ENCODE measurements at places on chromosomes 3 and 15.

- DNase-seq: no peak
Measured at GRCh38 chr3:72329354-72329753, 518.9 kb downstream of the SHQ1 start.

DNA sequence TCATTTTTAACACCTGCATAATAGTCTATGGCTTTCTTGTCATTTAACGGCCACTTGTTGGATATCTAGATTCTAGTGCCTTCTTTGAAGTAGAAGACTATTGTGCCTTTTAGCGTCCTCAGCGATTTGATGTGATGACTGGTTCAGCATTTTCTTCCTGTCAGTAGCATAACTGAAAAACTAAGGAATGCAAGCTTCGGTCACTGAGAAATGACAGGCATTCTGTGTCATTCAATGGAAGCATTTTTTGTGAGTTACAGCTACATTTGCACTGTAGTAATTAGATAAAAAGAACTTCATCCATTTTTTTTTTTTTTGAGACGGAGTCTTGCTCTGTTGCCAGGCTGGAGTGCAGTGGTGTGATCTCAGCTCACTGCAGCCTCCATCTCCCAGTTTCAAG is 10.3 kb downstream of the NEK11 start:
- DNase-seq: no peak

DNA sequence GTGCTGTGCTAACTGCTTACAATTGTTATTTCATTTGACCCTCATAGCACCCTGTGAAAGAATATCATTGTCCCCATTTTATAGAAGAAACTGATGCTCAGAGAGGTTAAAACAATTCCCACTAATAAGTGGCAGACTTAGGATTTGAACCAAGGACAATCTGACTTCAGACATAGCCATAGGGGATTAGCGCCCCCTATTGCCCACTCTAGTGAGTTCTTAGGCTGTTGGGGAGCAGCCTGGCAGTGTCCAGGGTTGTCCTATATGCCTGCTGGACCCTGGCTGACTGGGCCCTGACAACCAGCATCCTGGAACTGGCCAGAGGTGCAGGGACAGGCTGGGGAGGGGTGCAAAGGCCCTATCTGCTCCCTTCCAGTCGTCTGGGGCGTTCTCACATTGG is 15.4 kb downstream of the DPH3 start:
- DNase-seq: no peak

DNA sequence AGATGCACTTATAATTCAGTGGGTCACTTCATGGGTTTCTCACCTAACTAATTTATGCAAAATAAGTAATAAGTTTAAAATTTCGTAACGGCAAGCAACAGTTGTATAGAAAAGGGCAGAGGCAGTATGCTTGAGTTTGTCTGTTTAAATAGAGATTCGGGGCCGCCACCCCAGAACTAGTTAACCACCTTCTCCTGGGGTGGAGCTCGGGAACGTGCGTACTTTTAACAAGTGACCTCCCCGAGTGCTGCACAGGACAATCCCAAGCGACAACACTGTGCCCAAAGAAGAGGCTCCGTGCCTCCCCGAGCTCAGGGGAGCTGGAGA is 439 bp downstream of the SSR3 start:
- no peak for DNase-seq

GRCh38 chr15:60391722-60392315 is 6.0 kb downstream of the ANXA2 start:
- no peak for DNase-seq

GRCh38 chr15:33278816-33279612 is 31.8 kb upstream of the RYR3 start:
- DNase-seq: no peak

DNA sequence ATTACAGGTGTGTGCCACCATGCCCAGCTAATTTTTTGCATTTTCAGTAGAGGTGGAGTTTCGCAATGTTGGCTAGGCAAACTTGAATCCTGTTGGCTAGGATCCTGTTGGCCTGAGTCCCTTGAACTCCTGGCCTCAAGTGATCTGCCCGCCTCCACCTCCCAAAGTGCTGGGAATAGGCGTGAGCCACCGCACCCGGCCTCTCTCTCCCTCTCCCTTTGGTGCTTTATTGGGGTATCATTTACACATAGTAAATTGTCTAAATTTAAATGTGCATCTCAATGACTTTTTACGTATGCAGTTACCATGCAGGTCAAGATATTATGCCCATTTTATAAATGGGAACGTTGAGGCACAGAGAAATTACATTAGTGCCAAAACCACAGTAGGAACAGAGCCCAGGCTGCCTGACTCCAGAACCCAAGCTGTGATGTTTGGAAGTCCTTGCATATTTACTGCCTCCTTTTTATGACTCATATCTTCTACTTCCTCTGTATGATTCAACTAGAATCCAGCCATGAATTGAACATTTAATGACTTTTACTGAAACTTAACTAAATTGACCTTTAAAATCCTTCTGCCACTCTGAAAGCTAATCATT is 34.0 kb upstream of the RPP14 start:
- DNase-seq: no peak

DNA sequence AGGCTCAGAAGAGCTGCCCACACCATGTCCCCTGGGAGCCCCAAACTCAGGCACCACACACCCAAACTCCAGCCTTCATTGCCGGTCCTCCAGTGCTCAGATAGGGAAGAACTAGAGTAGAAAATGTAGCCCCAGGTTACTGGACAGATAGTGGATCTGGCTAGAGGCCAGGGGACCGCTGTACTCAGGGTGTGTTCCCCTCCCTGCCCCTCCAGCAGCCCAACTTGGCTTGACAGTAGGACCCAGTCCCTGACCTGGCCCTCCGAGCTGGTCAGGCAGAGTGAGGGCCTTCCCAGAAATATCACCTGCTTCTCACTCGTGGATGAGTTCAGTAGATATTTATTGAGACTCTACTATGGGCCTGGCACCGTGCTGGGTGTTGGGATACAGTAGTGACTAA is 100.0 kb downstream of the CORO2B start:
- DNase-seq: no peak

Measured in stimulated activated CD4-positive, alpha-beta T cell treated with anti-CD3 and anti-CD28 coated beads, Interleukin-15, amount 100 ng/mL, for 1 hour (primary cell).